ENCODE measurements at places on chromosomes 7 and 10. TPM values are rescaled to one million over a fixed set of nuclear protein-coding genes. Genes with fewer than 3 reads are reported as not detected.

PTF1A gene
- total RNA-seq = not detected

TMEM178B gene
- 1.4 TPM for total RNA-seq

OPN1SW gene
- total RNA-seq = not detected

TWIST1 gene
- total RNA-seq = 17.8 TPM

GRCh38 chr10:48506147-48506917, 98.5 kb downstream of the ARHGAP22 start:
- no peaks in the 10 kb centered on the region for H3K27me3 ChIP-seq
- no peak overlapping the region for H3K4me3 ChIP-seq
- DNase-seq = no peak

DNA sequence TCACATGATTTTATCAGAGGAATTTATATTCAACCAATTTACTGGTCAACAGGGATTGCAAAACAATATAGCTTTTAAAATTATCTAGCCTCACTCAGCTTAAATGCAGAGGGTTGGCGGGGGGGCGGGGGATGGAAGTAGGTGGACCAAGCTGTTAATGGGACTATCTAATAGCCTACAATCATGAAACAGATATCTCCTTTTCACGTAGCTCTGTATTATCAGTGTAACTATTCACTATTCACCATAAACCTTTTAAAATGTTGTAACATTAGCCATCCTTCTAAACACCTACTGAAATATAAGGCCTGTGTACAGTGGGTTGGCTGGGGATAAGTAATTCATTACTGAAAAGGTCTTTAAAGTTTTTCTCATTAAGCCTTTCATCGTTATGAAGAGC, 56.2 kb downstream of the MINDY3 start:
- no peaks in the 10 kb centered on the region for H3K27me3 ChIP-seq
- no peak overlapping the region for H3K27ac ChIP-seq
- no peak overlapping the region for H3K4me3 ChIP-seq
- H3K36me3 ChIP-seq = peaks cover 16% of the 10 kb centered on the region
- H3K4me1 ChIP-seq = no peaks in the 10 kb centered on the region

GRCh38 chr7:133625046-133625445, 372.2 kb downstream of the EXOC4 start:
- peaks cover 1% of the 10 kb centered on the region for H3K36me3 ChIP-seq
- H3K4me3 ChIP-seq = no peak overlapping the region
- no peak overlapping the region for H3K27ac ChIP-seq
- H3K27me3 ChIP-seq = no peaks in the 10 kb centered on the region
- no peak for DNase-seq

- no peak for DNase-seq
- peak overlapping the region; percentile 58 for H3K27ac ChIP-seq
- H3K27me3 ChIP-seq = no peaks in the 10 kb centered on the region
- H3K36me3 ChIP-seq = no peaks in the 10 kb centered on the region
- H3K4me3 ChIP-seq = no peak overlapping the region
Measured at GRCh38 chr10:13852872-13853271, 266.1 kb downstream of the PRPF18 start.

DNA sequence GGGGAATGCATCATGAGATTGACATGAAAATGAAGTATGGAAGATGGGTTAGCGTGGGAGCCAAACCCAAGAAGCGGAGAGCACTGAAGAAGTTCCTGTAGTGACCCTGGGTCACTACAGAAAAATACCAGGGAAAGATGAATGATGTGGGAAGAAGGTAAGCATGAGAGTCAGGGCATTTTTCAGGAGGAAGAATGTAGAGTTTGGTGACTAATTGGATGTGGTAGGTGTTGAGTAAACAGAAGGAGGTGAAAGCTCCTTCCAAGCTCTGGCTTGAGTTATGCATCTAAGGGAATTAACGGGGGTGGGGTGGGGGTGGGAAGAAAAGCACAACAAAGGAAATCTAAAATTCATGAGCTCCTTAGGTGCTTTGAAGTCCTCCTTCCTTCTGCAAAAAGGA, 238.1 kb upstream of the AOAH start:
- DNase-seq = no peak
- no peak overlapping the region for H3K4me3 ChIP-seq
- H3K27ac ChIP-seq = no peak overlapping the region
- H3K36me3 ChIP-seq = no peaks in the 10 kb centered on the region

DNA sequence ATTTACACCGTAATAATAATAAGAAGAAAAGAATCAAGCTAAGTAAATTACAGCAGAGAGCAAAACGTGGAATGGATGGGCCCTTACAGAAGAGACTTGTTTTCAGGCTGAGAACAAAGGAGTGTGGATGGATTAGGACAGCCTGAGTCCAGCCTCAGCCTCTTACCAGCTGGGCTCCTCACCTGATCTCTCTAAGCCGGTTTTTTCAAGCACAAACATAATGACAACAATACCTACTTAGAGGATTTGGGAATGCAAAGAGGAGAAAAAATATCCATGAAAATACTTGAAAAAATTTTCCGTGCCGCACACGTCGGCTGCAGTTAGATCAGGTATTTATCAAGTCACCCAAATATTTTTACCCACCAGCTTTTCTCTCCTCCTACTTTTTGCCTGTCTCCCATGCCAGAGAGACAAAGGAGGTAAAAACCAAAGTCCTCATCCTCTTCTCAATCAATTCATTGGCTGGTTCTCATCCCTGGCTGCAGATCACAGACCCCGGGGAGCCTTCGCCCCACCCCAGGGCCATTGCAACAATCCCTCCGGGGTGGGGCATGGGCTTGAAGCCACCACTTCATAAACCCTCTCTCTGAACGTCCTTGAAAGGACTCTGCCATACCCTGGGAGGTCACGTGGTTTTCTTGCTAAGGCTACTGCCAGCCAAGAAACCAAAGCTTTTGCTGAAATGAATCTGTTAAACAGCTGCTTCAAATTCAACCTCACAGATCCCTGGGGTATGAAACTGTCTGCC, 29.7 kb upstream of the GTF2I start:
- peak overlapping the region; percentile 5 for H3K4me3 ChIP-seq
- H3K4me1 ChIP-seq = peaks cover 16% of the 10 kb centered on the region
- peak; percentile 74 for DNase-seq
- no peaks in the 10 kb centered on the region for H3K36me3 ChIP-seq
- peak overlapping the region; percentile 57 for H3K27ac ChIP-seq

DNA sequence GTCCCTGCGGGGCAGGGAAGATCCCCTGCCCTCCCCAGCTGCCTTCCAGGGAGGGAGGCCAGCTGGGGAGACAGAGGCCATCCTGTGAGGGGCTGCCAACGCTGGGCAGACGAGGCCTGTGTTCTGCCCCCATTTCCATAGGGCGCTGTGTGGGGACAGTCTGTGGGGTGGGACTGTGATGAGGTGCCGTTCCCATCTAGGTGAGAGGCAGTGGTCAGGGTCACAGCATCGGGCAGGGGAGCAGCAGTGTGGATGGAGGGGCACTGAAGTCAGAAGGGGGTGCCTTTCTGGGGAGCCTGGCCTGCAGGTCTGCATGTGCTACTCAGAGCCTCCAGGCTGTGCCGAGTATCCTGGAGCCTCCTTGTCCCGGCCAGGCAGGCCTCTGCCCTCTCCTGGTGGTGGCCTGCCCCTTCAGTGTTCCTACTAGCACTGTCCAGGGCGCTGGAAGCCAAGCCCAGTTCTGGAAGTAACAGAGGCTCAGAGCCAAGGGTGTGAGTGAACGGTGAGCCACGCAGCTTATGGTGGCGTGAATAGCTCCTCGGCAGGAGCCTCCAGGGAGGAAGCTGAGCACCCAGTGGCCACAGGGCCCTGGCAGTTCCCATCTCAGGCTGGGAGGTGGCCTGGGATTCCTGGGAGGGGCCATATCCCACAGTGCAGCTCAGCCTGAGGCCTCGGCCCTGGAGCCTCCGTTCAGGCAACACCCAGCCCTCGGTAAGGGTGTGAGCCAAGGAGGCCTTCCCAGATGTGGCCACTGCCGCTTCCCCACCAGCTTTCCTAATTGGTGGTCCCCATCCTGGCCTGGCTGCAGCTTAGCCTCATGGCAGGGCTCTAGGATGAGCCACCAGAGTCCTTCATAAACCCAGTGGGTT, 23.3 kb upstream of the CSGALNACT2 start:
- H3K4me1 ChIP-seq = no peaks in the 10 kb centered on the region
- no peaks in the 10 kb centered on the region for H3K36me3 ChIP-seq
- H3K4me3 ChIP-seq = no peak overlapping the region
- no peak for DNase-seq
- no peaks in the 10 kb centered on the region for H3K27me3 ChIP-seq

GRCh38 chr7:21373031-21373430, 54.9 kb upstream of the SP4 start:
- no peak for DNase-seq
- no peaks in the 10 kb centered on the region for H3K36me3 ChIP-seq
- H3K4me3 ChIP-seq = no peak overlapping the region
- no peaks in the 10 kb centered on the region for H3K4me1 ChIP-seq

- DNase-seq = no peak
- no peak overlapping the region for H3K27ac ChIP-seq
- H3K4me1 ChIP-seq = no peaks in the 10 kb centered on the region
- no peak overlapping the region for H3K4me3 ChIP-seq
- no peaks in the 10 kb centered on the region for H3K27me3 ChIP-seq
Measured at GRCh38 chr10:48968036-48968435, 28.4 kb upstream of the LRRC18 start.

Measured in sigmoid colon (tissue), 7 donors.